ENCODE measurements at places on chromosomes 6 and 20.
A peak's percentile ranks its signal among the peaks of the same experiment; 100 is the strongest.

DNA sequence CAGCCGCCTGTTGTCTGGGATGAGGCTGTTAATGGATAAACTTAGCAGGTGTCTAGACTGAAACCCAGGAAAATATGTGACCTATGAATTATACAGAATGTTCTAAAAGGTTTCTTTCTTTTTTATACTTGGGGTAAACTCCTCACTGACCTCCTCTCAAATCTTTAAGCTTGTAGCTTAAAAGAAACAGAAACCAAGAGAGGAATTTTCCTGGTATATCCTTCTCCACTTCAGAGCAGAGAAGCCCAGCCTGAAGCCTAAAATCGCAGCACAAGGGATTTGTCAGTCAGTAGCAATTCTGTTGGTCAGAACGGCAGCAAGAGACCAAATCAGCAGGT lies 99.4 kb upstream of the RIPOR2 start:
- no peak for DNase-seq

GRCh38 chr20:6265204-6265904 lies 142.5 kb upstream of the FERMT1 start:
- DNase-seq, result peak; percentile 9

DNA sequence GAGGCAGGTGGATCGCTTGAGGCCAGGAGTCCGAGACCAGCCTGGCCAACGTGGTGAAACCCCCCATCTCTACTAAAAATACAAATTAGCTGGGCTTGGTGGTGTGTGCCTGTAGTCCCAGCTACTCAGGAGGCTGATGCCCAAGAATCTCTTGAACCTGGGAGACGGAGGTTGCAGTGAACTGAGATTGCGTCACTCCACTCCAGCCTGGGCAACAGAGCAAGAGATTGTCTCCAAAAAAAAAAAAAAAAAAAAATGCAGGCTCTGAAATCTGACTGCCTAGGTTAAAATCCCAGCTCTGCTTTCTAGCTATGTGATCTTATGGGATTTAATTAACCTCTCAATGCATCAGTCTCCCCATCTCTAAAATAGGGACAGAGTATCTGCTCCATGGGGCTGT lies 3.3 kb upstream of the TMEM217 start:
- no peak for DNase-seq

GRCh38 chr6:167441715-167442206 lies 116.9 kb downstream of the TTLL2 start:
- DNase-seq, result no peak

DNA sequence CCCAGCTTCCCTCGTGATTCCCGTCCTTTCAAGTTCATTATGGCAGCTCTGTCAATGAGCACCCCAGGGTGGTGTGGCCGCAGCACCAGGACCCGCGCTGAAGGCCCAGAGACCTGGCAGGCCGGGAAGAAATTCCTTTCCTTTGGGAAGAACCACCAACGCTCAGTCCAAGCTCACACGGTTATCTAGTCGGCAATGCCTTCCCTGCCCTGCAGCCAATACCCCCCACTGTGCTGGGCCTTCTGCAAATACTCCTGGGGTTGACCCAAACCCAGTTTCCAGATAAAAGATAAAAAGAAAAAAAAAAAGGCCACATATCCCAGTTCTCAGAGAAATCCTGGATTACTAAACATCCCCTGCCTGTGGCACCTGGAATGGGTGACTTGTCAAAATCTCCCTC lies 28.7 kb downstream of the PXDC1 start:
- no peak for DNase-seq

DNA sequence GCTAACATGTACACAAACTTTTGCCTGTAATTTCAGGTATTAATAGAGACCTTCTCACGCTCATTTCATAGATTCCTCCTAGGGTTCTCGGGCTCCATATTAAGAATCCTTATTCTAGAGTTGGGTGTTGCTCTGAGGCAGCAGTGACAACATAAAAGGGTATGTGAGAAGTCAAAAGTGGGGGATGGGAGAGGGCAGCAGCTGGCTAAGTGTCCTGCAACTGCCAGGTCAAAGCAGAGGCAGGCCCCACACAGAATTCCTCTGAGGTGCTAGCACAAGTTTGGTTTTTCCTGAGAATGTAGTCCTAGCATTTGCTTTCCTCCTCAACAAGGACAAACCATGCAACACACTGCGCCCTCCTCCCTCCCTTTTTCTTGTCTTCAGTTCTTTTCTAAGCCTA lies 4.6 kb downstream of the NSFL1C start:
- DNase-seq, result no peak

- DNase-seq, result no peak
These were observed 322.1 kb downstream of the TAF4 start for GRCh38 chr20:61743606-61744005.

- DNase-seq, result no peak
These were observed 50.1 kb upstream of the HDGFL1 start for GRCh38 chr6:22519237-22519636.

DNA sequence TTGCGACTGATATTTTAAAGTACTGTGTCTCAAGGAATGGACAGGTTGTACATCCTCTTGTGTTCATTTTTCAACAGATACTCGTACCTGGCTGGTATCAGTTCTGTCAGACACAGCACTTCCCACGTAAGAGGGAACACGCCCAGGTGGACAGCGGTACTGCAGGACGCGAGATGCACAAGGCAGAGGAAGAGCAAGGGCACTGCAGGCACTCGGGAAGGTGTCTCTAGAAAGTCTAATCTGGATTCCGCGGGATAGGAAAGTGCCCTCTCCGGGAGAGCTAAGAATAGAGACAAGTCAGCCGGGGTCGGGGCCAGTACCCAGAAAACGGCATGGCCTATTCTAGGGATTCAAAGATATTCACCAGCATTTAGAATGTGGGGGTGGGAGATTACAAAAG lies 94.2 kb upstream of the MBOAT1 start:
- no peak for DNase-seq

DNA sequence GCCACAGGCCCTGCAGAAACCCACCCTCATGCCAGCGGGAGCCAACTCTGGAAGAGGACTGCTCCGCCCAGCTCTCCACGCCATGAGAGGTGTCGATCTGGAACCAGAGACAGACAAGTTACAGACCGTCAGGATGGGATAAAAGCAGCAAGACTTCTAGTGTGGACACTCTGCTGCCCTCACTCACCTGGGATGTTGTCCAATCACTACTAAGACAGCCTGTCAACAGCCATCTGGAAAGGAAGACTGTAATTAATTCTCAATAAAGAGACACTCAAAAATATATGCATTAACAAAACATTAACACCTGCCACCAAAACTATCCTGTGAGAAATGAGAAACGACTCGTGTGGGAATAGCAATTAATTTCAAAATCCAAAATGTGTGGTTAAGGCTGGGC lies 28.3 kb downstream of the SLC2A4RG start:
- DNase-seq, result no peak

DNA sequence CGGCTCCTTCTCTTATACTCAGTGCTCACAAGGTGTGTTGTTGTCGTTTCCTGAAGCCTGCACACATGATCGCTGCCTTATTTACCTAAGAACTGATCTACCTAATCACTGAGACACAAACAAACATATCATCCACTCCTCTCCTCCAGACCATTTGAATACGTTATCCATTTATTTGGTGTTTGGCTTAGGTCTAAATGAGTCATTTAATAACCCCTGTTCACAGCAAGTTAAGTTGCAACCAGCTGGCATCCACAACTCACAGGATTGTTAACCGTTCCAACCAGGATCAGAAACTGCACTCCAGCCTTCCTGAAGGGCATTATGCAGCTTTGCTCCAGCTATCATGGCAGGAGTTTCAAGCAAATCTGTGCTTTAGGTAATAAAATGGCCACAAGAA lies 511.1 kb upstream of the MAP3K7 start:
- no peak for DNase-seq

GRCh38 chr20:43726811-43727338 lies at the start of gene GTSF1L:
Gene GTSF1L, minus strand, starts transcription at chr20:43727002. Its CDS starts 308 bp downstream, at chr20:43726694.
- no peak for DNase-seq

DNA sequence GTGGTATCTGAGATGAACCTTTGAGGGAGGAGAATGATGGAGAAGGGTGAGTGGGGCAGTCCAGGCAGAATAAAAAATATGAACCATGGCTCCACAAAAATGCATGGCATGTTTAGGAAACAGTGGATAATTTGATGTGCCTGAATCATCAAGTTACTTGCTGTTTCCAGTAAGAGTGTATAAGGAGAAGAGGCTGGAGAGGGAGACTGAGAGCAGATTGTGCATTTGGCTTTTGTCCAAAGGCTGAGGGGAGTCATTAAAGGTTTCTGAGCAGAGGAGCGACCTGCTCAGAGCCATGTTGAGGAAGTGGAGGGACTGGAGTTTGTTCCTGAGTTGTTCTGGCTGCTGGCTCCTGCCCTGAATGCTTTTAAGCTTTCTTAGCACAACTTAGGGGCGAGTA lies 6.1 kb downstream of the MMP24 start:
- DNase-seq, result no peak

DNA sequence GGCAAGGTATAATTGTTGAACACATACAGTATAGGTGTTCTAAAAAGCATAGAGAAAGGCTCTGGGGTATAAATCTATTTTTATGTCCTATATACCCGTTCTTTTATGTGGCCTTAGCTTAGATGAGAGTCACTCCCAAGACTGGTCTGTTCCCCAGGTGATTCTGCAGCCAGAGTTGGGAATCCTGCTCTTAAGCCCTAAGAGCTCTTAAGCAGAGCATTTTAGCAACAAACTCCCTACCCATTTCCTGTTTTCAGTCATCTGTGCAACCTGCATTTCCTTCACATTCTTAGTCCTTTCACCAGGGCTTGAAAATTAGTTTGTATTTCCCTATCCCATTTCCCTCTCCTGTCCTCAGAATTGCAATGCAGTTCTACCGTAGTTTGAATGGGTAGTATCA lies 166.1 kb downstream of the HS3ST5 start:
- DNase-seq, result no peak

DNA sequence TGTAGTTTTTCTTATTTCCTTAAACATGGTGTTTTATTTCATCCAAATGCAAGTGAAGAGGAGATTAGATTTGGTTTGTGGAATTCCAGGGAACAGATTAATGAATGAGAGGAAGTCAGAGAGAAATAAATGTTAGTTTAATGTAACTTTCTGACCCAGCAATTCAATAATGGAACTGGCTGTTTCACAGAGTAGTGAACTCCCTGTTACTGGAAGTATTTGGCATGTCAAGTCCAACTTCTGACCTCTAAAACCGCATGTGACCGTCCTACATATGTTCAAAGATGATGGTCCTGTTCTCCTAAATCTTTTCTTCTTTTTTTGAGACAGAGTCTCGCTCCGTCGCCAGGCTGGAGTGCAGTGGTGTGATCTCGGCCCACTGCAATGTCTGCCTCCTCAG lies 18.7 kb downstream of the PROCR start:
- no peak for DNase-seq

DNA sequence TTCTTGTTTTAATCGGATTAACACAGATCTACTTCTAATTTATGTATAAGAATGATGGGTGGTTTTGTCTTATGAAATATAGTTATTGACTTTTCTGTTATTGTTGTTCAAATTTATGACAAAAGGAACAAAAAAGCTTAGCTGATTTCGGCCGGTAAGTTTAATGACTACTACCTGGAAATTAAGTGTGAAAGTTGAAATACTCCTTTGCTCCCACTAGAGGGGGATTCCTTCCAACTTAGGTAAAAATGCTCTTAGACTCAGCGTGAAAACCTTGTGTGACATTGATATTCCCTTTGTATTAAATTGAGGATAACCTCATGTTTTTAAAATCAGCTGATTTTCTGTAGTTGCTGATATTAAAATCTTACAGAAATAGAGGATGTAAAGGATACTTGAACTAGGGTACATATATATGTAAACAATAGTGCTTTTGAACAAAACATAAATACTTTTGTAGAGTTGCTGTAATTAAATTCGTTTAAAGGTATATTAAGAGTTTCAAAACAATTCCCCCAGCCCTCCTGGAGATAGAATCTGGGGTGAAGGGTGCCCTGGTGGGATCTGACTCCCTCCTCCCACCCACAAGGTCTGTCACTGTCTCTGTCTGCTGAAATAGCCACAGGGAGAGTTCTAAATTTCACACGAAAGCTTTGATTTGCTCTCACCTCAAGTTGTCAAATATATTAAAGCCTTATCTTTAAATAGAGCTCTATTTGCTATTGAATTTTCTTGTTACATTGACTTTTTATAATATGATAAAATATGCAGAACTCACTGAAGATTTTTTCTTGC lies 257.5 kb downstream of the ARID1B start:
- no peak for DNase-seq

- DNase-seq, result no peak
These were observed 41.6 kb upstream of the LYRM2 start for GRCh38 chr6:89680150-89680549.

DNA sequence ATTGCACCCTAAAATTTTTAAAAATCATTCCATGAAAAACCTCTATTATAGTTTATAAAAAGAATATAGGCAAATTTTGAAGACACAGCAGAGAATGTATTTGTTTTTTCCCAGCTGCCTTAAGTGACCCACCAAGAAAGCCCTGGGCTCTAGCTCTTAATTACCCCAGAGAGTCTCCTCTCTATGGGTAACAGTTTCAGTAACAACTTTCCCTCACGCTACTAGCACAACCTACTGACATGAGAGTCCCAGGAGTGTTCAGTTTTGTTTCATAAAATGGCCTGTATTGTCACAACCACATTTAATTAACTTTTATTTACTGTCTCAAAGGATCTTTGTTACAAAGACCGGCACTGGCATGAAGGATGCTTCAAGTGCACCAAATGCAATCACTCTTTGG lies 41.5 kb downstream of the FHL5 start:
- DNase-seq, result no peak

GRCh38 chr6:134436950-134437349 lies 119.0 kb upstream of the SGK1 start:
- DNase-seq, result no peak

- no peak for DNase-seq
These were observed 69.8 kb upstream of the MAFB start for GRCh38 chr20:40758790-40759189.

GRCh38 chr6:4879741-4880275 lies 103.6 kb downstream of the CDYL start:
- DNase-seq, result no peak

Measured in tibial nerve (tissue), 4 donors.